ENCODE measurements at places on chromosomes 3 and 15.

GRCh38 chr15:64597477-64597822 is 137.1 kb downstream of the ZNF609 start:
- no peak for DNase-seq

DNA sequence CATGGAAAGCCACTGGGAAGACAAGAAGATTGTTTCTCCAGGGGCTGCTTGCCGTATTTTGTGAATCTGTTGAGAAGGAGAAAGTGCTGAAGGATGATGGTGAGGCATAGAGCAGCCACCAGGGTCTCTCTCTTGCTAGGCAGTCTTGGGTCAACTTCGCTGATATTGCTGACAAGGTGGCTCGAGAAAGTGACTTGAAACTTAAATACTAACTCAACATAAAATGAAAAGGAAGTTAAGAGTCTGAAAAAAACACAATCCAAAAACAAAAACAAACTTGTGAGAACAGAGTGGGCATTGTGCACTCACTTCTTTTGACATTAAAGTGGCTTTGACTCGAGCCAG is 90.1 kb downstream of the CHST2 start:
- no peak for DNase-seq

DNA sequence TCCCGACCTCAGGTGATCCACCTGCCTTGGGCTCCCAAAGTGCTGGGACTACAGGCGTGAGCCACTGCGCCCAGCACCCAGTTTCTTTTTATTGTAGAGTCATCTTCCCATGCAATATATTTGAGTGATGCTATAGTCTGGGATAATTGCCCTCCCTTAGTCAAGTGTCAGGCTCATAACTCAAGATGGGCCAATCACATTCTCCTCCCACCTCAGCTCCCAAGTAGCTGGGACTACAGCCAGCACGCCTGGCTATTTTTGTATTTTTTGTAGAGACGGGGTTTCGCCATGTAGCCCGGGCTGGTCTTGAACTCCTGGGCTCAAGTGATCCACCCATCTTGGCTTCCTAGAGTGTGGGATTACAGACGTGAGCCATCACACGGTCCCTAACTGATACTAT is 15.2 kb upstream of the PTPN9 start:
- no peak for DNase-seq

DNA sequence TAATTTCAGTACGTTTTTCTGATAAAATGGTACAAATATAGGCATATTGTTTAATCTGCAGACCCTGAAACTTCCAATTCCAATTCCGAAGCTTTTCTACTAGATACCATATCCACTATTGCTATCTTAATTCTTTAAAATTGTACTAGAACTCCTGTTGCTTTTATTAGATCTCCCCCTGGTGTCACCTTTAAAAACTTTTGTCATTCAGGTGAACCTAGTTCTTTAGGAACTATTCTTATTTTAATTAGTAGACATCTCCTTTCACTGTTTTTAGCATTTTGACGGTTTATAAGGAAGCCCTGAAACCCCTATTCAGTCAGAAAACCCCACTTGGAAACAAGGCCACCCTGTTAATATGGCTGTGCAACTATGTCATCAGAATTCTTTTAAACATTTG is 22.3 kb downstream of the C2CD4B start:
- no peak for DNase-seq

- DNase-seq, result no peak
Observed at GRCh38 chr3:70614111-70614510, 301.7 kb upstream of the MDFIC2 start.

DNA sequence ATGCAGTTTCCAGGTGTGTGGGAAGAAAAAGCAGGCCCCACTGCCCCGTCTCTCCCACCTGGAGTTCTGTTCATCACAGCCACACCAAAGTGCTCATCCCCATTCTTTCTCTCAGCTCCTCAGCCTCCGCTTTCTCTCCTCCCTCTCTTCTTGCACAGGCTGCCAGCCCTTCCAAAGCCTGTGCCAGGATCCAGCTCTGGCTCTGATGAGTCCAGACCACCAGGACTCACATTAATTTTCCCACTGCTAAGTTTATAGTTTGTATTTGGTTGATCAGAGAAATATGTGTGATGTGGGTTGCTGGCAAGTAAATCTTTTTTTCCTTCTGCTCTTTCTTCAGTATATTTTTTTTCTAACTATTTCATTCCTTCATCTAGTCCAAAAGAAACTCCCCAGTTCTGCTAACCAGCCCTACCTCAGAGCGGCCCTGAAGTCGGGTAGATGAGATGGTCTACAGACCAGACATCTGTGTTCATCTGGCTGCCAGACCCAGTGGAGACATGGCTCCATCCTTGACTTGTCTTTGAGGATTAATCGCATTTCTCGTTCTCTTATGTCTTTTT is 49.8 kb downstream of the BOC start:
- DNase-seq, result no peak

- DNase-seq, result no peak
Observed at GRCh38 chr3:113771993-113772392, 25.2 kb downstream of the ATP6V1A start.

DNA sequence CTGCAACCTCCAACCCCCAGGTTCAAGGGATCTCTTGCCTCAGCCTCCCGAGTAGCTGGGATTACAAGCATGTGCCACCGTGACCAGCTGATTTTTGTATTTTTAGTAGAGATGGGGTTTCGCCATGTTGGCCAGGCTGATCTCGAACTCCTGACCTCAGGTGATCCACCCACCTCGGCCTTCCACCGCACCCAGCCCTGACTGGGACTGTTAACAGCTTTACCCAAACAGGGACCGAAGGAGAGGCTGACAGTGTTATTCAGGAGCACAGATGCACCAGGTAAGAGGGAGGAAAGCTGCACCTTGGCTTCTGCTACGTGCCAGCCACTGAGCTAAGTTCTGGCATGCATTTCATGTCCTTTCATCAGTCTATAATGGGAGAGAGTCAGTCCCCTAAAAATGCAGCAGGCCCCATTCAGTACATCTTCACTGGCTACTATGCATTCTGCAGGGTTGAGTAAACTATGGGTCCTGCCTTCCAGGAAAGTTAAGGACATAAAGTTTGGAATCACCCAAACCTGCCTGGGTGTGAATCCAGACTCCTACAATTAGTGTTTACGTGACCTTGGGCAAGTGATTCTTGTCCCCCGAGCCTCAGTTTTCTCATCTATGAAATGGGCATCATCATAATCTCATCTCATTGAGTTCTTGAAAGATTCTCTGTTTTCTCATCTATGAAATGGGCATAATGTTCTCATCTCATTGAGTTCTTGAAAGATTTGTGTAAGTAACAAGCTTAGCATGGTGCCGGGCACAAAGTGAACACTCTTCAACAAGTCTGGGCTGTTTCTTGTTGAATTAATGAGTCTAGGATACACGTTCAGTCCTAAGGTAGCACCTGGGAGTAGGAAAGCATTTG is 82.2 kb downstream of the CPN2 start:
- no peak for DNase-seq

DNA sequence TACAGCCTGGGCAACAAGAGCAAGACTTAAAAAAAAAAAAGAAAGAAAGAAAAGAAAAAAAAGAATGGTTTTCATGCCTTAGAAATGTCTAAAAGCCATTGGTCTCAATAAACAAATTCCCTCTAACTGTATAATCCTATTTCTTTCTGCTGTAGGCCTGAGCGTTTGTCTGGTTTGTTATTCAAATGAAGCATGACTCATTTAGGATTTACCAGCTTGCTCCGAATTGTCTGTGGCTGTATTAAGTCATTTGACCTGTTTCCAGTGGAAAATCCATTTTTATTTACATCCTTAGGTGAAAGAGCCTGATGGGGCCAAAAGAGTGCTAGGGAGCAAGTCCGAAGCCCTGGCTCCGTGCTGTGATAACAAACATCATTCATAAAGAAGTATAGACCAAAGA is 73.8 kb downstream of the BDH1 start:
- no peak for DNase-seq

GRCh38 chr3:23202203-23202920 is 765 bp upstream of the UBE2E2 start:
- peak; percentile 51 for DNase-seq

DNA sequence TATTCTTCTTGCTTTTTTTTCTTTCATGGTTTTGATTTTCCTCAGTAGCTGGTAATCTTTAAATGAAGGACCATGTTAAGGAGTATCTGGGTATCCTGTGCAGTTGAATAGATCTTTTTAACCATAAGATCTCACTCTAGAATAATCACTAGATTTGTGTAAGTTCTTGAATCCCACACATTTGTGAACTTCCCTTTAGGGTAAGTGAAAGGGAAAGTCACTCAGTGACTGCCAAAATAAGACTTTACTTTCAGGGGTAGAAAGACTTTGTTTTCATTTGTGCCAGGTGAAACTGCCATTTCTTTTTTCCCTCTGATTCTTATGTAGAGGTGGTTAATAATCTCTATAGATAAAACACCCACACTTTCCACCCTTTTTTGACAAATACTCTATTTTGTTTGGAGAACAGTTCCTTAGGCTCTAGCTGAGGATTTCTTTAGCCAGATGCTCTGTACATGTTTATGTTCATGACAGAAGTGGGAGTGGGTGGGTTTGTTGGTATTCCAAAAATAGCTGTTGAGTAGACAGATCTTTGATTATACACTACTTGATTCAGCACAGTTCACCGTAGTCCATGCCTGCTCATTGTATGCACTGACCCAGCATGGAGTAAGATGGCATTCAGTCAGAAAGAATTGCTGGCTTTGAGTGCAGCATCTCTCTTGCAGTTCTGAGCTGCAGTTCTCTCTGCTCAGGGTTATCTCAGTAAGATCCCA is 28.5 kb downstream of the LRRC49 start:
- DNase-seq, result no peak

GRCh38 chr15:40115670-40116093 is 7.0 kb upstream of the BMF start:
- no peak for DNase-seq

DNA sequence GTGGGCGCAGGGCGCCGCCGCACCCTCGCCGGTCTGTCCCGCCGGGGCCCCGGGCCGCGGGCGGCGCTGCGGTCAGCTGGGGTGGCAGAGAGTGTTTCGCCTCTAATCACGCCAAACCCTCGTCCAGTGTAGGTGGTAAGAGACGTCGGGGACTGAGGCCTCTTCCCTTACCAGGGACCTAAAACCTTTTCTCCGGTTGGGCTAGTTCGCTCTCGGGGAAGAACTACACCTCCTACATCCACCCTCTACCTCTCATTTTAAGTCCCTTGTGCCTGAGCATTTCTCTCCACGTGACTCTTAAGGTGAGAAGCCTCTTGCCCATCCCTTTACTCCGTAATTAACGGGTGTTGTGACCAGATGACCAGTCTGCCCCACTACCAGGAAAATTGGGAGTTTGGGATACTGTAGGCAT is 520 bp downstream of the TMEM42 start:
- DNase-seq, result no peak

GRCh38 chr3:55630280-55630920 is 143.3 kb upstream of the WNT5A start:
- DNase-seq, result no peak

GRCh38 chr3:43173949-43174348 is 68.1 kb upstream of the POMGNT2 start:
- DNase-seq, result no peak

DNA sequence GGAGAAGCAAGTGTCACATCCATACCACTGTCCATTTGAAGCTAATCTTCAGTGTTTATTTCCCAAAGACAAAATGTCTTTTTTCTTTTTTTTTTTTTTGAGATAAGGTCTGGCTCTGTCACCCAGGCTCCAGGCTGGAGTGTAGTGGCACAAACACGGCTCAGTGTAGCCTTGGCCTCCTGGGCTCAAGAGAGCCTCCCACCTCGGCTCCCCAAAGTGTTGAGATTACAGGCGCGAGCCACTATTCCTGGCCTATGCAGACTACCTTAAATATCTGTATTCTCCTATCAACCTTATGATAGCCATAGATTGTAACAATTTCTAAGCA is 27.7 kb upstream of the VPS33B start:
- DNase-seq, result no peak

GRCh38 chr3:64530434-64531049 is 157.3 kb downstream of the ADAMTS9 start:
- peak; percentile 17 for DNase-seq

DNA sequence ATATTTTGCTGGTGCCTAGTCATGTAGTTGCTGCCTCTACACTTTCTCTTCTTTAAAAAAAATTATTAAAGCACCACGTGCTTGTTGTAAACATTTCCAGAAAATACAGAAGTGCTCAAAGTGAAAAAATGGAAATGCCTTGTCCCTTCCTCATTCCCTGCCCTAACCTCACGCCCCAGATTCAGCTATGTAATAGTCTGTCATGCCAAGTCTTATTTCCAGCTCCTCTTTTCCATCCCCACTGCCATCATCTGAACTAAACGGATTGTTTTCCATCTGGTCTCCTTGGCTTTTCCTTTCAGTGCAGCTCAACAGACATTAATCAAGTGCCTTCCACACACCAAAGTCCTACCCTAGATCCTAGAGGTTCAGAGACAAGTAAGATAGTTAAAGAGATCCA is 15.5 kb downstream of the ZNF774 start:
- DNase-seq, result no peak

- no peak for DNase-seq
Observed at GRCh38 chr3:165404357-165405027, 208.3 kb upstream of the SLITRK3 start.

DNA sequence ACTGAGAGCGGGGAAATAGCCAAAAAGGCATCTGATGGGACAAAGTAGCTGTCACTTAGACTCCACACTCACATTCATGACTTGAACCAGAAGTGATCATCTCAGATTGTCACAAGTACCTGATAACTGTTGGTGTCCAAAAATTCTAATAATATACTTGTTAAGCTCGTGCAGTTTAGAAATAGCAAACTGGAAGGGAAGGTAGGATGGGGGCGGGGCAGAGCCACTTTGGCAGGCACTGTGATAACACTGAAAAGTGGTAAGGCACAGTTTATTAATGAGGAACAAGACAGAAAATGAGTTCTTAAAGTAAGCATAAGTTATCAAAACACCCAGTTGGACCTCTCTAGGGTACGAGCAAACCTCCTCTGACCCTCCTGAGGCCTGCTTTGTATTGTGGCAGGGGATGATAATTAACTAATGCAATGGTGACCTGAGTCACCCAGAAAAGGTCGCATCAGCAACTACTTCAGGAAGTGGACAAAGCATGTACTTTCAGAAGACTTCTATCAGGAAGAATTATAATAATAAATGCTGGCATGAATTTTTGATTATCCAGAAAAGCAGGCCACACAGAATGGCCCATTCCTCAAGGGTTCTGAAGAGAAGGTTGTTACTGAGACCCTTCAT is 54.4 kb downstream of the ADCY5 start:
- DNase-seq, result no peak

GRCh38 chr15:25408929-25409328 is 29.9 kb downstream of the UBE3A start:
- DNase-seq, result no peak

- no peak for DNase-seq
Observed at GRCh38 chr3:38843898-38844297, 27.9 kb upstream of the SCN10A start.
